ENCODE measurements at places on chromosomes 3 and 15.

DNA sequence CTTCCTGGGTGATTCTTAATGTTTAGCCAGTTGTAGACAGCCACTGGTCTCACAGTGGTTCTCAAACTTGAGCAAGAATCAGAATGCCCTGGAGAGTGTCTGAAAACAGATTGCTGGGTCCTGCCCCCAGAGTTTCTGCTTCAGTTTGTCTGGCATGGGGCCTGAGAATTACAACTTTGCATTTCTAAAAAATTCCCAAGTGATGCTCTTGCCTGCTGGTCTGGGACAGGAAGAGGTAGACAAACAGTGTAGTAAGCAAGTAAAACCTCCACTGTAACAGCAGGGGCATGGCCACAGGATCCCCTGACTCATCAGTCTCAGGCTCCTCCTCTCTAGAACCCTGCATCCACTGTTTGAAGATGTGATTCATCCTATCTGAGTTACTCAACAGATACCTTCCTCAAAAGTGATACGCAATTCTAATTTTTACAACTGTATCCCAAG, 36.5 kb downstream of the DZIP1L start:
- DNase-seq = no peak

GRCh38 chr3:179697736-179698332, 45.0 kb downstream of the USP13 start:
- DNase-seq = no peak

GRCh38 chr15:43253431-43254403, 13.0 kb downstream of the TGM5 start:
- no peak for DNase-seq

DNA sequence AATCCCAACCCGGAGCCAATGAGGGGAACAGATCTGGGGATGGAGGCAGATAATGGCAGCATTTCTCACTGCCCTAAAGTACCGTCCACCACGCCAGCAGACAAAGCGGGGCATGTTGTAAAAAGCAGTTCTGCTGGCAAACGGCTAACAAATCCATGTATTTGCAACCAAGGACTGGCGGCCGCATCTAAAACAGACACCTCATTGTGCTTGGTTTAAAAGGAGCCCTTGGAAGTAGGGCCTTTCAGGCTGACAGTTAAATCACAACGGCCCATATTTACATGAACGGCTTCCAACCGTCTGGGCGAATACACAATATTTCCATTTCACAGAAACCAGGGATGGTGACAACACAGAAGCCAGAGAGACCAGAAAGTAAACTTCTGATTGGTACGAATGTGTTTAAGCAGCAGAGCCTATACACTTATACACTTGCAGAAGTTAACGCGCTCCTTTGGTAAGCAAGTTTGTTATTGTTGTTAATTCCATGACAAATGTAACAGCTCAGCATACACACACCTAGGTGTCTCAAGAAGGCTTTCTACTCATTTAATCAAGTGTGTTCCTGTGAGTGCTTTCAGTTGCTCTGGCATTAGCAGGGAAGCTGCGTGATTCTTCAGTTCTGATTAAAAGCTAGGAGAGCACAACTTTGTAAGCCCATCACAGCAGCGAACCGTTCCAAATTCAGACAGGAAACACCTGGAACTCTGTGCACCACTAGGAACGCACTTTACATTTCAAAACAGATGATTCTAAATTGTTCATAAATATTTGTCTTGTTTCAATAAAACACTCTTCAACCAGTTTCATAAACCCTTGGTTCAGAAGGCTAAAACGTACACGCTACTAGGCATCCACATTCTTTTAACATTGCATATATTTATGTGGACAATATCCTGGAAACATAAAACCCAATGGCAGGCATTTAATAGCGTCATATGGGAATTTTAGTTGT, 112.9 kb downstream of the PDZRN3 start:
- peak; percentile 20 for DNase-seq

- no peak for DNase-seq
Measured at GRCh38 chr3:13626396-13626795, 77.5 kb downstream of the FBLN2 start.

DNA sequence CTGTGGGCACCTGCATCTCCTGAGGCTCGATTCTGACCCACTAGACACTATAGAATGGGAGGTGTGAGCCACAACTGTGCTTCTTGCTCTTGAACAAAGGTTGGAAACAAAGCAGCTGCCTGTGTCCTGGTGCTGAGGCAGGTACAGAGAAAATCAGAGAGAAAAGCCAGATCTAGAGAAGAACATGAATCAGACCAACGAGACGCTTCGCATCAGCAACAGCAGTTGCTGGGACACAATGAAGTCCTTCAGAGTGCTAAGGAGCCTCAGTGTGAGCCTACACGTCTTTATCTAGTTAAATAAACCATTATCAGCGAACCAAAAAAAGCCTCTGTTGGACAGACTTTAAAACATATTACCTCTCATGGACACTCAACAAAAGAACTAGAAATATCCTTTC, 86.3 kb upstream of the MEX3B start:
- no peak for DNase-seq

GRCh38 chr15:67826717-67827561, 1.6 kb downstream of the SKOR1 start:
- DNase-seq = no peak

GRCh38 chr15:48963524-48964113, at the start of gene SHC4:
Gene SHC4 (minus strand): TSS chr15:48963919. CDS start chr15:48963015, 904 bp downstream.
- peak; percentile 66 for DNase-seq

GRCh38 chr3:123842711-123843110, 41.4 kb downstream of the MYLK start:
- DNase-seq = no peak

DNA sequence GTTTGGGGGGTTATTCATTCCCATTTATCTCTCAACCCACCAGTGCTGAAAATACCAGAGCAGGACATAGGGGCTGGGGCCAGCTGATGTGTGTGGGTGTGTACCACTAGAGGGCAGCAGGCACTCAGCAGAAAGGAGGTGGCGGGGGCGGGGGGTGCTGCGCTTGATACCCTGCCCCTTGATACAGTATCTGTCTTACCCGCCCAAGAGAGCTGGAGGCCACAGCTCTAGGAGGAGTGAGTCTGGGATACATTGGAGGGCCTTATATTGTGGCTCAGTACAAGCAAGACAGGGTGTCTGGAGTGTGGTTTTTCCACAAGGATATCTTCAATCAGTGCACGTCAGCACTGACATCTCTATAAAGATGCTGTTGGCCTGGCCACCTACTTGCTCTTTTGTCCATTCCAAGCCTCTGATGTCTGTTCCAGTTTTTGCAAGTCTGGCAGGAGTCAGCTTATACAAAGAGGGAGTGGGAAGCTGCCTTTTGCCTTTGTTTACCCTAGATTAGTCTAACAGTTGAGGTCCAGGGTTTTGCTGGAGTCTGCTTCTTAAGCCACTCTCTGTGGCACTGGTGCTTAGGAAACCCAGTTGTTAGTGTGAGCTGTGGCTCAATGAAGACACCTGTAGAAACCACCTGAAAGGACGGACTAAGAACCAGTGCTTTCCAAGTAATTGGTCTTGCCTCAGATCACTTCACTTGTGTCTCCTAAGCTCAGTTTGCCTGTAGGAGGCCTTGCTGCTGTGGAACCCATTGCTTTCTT, 1.5 kb upstream of the RBM15B start:
- DNase-seq = no peak

DNA sequence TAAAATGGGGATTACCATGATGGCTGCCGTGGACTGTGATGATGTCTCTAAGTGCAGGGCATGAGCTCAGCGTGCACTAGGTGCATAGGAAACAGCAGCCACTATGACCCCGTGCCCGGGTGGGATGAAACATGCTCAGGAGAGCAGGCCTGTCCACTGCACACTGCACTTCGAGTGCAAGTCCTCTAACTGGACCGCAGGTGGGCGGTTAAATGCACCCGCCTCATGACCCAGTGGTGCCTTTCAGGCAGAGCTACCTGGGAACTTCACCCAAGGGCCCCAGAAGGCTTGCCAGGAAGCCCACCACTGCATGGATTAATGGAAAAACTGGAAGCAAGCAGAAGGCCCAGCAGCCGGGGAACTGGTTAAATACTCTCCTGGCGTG, 34.0 kb downstream of the PRKCD start:
- no peak for DNase-seq

DNA sequence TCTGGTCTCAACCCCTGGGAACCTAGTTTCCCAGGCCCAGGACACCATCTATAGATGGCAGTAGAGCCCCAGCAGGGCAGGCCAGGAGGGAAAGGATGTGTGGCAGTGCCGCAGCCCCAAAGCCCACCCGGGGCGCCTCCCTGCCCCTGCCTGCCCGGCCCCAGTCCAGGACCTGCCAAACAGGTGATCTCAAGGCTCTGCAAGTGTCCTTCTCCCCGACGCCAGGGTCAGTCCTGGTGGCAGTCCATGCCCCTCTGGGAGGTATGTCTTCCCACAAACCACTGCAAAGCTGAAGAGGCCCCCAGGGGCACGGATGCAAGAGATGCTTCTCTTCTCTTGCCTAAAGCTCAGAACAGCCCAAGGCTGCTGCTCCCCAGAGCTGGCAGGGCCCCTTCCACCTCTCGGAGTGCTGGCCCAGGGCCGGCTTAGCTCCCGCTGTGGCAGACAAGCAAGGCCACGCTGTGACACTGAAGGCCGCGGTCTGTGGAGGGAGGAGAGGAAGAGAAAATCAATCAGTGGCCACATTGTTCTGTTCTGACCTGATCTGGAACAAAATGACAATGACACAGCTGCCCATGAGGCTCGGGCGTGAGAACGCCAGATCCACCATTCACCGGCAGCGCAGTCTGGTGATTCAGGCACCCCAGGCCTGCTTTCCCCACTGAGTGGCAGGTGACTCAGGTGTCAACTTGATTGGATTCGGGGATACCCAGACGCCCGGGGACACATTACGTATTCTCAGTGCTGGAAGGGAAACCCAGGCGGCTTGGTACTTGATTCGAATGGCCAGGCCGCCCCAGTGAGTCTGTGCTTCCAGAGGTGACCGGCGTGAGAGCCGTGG, 34.0 kb downstream of the KLHL25 start:
- DNase-seq = no peak

DNA sequence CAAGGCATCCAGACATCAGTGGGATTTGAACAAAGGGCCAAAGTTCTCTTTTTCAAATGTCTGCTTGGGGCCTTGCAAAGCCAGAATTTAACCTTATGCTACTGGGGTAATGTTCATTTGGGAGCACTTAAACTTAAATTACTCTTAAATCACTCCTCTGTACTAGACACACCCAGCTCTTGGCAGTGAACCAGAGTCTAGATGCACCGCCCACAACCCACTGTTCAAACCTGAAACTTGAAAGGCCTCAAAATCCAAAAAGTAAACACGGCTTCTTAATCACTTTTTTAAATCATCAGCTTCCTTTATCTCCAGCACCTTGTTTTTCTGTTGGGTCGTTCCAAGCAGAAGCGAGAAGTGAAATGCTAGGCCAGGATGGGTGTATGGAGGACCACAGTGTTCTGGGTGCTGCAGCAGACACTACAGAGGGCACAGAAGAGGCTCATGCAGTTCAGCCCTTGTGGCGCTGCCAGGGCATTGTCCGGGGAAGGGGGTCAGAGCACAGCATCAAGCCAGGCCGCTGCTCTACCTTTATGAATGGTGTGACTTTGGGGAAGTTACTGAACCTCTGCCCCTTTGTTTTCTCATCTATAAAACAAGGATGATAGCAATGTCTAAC, 28.8 kb downstream of the MECOM start:
- DNase-seq = no peak

GRCh38 chr15:71800190-71800589, 10.2 kb upstream of the NR2E3 start:
- no peak for DNase-seq

GRCh38 chr3:154919226-154919625, 160.9 kb upstream of the MME start:
- DNase-seq = no peak

DNA sequence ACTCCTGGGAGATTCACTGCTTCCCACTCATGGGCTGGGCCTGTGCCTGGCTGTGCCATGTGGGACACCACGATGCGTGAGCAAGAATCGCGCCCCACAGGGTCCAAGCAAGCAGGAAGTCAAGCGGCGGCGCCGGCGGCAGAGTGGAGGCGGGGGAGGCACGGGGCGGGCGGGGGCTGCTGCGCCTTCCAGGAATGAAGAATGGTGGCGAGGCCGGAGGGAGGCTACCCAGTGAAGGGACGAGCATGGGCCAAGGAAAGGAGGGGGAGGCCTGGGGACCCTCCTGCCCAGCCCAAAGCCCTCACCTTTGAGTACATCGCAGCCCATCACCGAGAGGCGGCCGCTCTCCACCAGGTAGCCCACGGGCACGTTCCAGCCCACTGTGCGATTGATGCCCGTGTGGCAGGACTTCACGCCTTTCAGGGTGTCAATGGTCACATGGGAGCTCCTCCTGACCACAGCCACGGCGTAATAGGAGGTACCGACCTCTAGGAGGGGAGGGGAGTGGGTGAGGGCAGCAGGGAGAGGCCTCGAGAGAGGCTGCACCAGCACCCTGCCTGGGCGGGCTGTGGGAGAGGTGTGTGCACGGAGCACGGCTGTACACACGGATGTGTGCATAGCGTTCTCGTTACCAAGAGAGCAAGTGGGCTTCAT, 5.5 kb downstream of the MELTF start:
- no peak for DNase-seq

GRCh38 chr3:134952371-134952770, 157.3 kb downstream of the EPHB1 start:
- peak; percentile 15 for DNase-seq

GRCh38 chr3:33075995-33076394, 21.0 kb downstream of the GLB1 start:
- DNase-seq = no peak

- DNase-seq = no peak
Measured at GRCh38 chr3:140630366-140630765, 47.5 kb upstream of the TRIM42 start.

GRCh38 chr3:114659109-114660061, 365.6 kb downstream of the TIGIT start:
- no peak for DNase-seq

- DNase-seq = no peak
Measured at GRCh38 chr15:39267685-39268084, 313.2 kb upstream of the THBS1 start.

DNA sequence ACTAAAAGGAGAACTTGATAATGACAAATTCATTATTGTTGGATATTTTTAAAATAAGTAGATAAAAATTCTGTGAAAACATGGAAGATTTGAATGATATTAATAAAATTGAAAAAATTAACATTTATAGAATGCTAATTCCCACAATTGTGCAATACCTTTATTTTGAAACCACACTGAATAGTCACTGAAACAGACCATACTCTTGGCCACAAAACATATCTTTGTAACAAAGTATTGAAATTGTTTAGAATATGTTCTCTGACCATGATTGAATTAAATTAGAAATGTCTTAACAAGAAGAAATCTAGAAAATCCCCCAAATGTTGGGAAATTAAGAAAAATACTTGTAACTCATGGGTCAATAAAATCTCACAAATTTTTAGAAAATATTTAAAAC, 49.2 kb downstream of the ARHGAP11B start:
- no peak for DNase-seq

- DNase-seq = no peak
Measured at GRCh38 chr15:36234743-36235142, 344.7 kb upstream of the CDIN1 start.

DNA sequence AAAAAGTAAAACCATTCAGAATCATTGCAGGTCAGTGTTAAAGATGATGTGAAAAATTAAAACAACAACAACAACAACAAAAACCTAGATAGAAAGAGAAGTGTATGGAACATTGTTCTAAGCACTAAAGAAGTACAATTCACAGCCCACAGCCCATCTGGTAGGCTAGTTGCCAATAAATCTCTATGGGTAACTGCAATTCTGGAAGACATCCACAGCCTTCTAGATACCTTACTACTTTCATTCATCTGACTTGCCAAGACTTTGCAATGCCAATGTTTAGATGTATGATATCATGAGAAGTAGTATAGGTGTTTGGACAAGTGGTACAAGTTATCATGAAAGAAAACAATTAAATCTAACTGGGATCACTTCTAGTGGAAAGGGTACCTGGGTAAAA, 198.6 kb downstream of the VGLL3 start:
- no peak for DNase-seq

GRCh38 chr15:89230277-89230676, 8.9 kb upstream of the RLBP1 start:
- no peak for DNase-seq
